ENCODE measurements at places on chromosomes 6 and 20.
A peak's percentile ranks its signal among the peaks of the same experiment; 100 is the strongest.

- DNase-seq, result peak; percentile 95
Measured at GRCh38 chr6:121652726-121653623, 217.5 kb downstream of the GJA1 start.

GRCh38 chr20:21137078-21137477 is 11.2 kb downstream of the KIZ start:
- no peak for DNase-seq

DNA sequence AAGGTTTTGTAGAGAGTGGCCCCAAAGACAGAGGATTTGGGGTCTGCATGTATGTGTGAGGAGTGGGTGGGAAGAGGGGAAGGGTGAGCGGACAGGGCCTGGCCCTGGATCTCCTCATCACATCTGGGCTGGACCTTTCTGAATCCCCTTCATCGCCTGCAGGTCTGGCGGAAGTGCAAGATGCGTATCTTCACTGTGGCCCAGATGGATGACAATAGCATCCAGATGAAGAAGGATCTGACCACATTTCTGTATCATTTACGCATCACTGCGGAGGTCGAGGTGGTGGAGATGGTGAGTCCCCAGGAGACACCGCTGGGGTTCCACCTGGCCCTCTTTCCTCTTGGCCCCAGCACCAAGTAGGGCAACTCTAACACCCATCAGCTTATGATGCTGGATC is 24.4 kb downstream of the SLC12A5 start:
- DNase-seq, result no peak

GRCh38 chr6:38354037-38354381 is 285.7 kb downstream of the BTBD9 start:
- no peak for DNase-seq

DNA sequence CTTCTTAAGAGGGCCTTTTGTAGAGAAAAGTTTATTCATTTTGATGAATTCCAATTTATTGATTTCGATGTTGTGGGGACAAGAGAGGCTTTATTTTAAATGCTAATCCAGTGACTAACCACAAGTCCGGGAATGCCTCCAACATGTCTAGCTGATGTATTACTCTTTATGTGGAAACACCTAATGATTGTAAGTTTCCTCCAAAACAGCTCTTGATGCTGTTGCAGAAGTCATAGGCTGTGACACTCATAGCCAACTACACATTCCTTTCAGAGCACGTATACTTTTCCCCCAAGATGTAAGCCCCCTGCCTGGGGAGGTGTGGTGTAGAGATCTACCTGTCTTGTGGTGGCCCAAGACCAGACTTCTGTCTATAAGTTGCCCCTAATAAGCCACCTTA is 61.3 kb upstream of the RNF24 start:
- peak; percentile 92 for DNase-seq

- peak; percentile 81 for DNase-seq
Measured at GRCh38 chr20:53736757-53737395, 143.2 kb upstream of the ZNF217 start.

- peak; percentile 83 for DNase-seq
Measured at GRCh38 chr6:77462359-77463307, 658 bp downstream of the HTR1B start.

Data from iris pigment epithelial cell (primary cell).